ENCODE measurements at places on chromosomes 1 and 21. TPM values are rescaled to one million over a fixed set of nuclear protein-coding genes. Genes with fewer than 3 reads are reported as not detected.
A peak's percentile ranks its signal among the peaks of the same experiment; 100 is the strongest.

GRCh38 chr1:5620418-5620817 is 371.8 kb downstream of the NPHP4 start:
- no peak for DNase-seq

DNA sequence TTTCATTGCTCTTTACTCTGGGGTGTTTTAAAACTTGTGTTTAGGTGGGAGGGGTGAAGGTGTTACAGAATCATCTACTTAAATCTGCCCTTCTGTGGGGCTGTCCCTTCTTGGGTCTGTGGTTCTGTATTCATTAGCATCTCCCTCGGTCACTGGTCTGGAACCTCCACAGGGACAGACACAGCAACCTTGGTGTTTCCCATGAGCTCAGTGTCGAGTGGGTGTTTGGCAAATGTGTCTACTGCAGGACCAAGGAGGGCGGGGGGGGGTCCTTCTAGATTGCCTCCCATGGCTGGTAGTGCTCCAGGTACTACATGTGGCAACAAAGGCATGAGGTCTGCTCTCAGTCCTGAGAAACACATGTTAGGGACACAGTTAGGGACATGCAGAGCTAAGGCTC is 273.4 kb downstream of the PCP4 start:
- DNase-seq = no peak

GRCh38 chr1:26025517-26025916 is 3.9 kb downstream of the EXTL1 start:
- no peak for DNase-seq

GRCh38 chr1:75991497-75992114 is 59.4 kb upstream of the ASB17 start:
- peak; percentile 94 for DNase-seq

GRCh38 chr1:20950679-20951078 is 163.6 kb upstream of the HP1BP3 start:
- DNase-seq = no peak

- DNase-seq = no peak
Measured at GRCh38 chr1:245245021-245245667, 90.4 kb downstream of the KIF26B start.

- no peak for DNase-seq
Measured at GRCh38 chr1:201639826-201640225, 100.9 kb downstream of the NAV1 start.

DNA sequence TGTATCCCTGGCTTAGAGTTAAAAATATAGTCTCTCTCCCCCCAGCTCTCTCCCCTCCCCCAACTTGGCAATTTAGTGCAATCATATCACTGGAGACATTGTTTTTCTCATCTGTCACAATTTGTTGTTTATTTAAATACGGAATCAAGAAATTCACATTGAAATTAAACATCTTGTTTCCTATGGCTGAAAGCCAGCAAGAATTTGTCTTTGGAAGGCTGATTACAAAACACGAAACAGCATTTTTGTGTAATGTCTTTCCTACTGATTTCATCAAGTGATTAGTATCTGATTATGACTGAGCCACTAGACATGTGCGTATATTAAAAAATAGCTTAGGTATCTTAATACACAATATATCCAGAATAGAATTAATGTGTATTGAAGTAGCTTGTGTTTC is 119.7 kb downstream of the LYPLAL1 start:
- DNase-seq = no peak

DNA sequence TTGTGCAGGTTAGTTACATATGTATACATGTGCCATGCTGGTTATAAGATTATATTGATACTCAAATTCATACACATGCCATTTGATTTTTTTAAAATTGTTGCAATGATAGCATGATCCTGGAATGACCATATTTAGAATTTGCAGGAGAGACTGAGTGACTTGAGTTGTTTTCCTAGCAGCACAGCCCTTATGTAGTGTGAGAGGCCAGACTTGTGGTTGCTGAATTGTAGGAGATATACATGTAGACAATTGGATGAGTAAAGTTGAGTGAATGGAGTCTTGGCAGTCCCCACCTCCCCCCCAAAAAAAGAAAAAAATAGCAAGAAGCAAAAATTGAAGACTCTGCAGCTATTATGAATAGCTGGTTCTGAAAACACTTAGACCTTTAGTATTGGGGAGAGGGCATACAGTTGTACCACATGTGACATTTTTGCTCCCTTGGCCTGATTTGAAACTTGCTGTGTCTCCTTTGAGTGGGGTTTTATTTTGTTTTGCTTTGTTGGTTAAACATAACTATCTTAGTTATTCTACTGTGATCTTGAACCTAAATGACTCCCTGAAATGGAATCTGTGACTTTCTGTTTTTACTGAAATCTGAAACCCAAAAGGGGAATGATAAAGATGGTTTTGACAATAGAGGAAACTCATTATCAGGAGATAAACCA is 280.3 kb downstream of the HMCN1 start:
- DNase-seq = no peak

Gene GJB3
- total RNA-seq = not detected

Gene TMEM82
- not detected for total RNA-seq

Gene SPRR4
- not detected for total RNA-seq

Gene KPRP
- total RNA-seq = not detected
